GM23338 (cell line): ENCODE measurements at places on chromosomes 2 and 18. TPM values are rescaled to one million over a fixed set of nuclear protein-coding genes. Genes with fewer than 3 reads are reported as not detected.
A peak's percentile ranks its signal among the peaks of the same experiment; 100 is the strongest.

Gene NPC1
- 18.3 and 18.4 TPM in 2 replicates for polyA plus RNA-seq

- DNase-seq = peak; percentile 90
Observed at GRCh38 chr2:169141713-169142352, 72.5 kb downstream of the DHRS9 start.

- DNase-seq = no peak
Observed at GRCh38 chr2:9336241-9336575, 87.1 kb downstream of the ITGB1BP1 start.

GRCh38 chr2:223418131-223418530 lies 184.0 kb downstream of the SCG2 start:
- no peak for DNase-seq
